ENCODE measurements at places on chromosomes 7 and 10.

DNA sequence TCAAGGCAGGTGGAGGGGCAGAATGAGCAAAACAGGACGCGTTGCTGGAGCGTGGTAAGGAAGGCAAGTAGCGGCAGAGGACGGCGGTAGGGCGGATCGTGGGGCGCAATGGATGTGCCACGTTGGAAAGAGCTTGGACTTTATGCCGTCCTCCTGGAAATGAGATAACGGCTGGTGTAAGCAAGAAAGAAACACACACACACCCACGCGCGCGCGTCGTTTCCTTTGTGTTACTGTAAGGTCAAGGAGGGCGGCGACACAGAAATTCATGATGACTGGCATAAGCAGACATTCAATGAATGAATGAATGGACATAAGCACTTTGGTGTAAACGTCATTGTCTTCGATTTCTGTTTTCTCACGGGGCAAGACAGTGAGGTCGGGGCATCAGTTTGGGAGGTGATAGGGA is 683 bp upstream of the ENTPD7 start:
- peak; percentile 28 for DNase-seq

GRCh38 chr10:86086418-86086817 is 280.2 kb downstream of the GRID1 start:
- DNase-seq, result no peak

DNA sequence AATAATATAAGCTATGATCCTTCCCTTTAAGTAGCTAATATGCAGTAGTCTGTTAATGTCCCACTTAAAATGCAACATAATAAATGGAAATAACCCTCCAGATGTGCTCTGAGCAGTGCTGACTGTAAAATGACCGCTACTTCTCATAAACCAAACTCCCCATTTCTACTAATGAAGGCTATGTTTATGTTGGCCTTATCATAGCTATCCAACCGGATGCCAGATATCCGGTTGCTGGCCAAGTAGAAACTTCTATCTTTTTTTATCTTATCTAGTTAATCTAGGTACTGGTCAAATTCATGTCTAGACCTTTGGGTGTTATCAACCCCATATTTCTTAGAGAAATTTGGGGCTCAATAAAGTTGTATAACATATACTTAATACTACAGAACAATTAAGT is 56.6 kb downstream of the CHRM2 start:
- no peak for DNase-seq

DNA sequence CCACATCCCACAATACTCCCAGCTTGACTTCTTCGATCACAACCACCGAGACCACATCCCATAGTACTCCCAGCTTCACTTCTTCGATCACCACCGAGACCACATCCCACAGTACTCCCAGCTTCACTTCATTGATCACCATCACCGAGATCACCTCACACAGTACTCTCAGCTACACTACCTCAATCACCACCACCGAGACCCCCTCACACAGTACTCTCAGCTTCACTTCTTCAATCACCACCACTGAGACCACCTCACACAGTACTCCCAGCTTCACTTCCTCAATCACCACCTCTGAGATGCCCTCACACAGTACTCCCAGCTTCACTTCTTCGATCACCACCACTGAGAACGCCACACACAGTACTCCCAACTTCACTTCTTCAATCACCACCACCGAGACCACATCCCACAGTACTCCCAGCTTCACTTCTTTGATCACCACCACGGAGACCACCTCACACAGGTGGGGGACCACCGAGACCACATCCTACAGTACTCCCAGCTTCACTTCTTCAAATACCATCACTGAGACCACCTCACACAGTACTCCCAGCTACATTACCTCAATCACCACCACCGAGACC is 8.6 kb downstream of the MUC3A start:
- DNase-seq, result no peak

DNA sequence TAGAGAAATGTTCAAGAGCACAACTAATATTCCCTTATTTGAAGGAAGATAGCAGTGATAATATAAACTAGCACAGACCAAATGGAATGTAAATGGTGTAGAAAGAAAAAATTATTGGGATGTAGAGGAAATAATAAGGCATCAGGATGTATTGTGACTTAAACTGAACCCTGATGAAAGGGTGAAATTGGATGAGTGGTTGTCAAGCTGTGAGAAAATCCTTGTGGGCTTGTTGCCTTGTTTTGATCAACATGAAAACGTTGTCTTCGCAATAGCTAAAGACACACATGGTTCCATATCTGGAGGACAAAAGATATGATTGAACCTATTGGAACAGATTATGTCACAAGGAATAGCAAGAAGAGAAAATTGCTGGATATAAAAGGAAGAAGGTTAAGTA is 40.3 kb upstream of the CNTNAP2 start:
- no peak for DNase-seq

GRCh38 chr7:2522780-2523433 is 3.3 kb downstream of the LFNG start:
- DNase-seq, result no peak

- DNase-seq, result no peak
These were observed 48.4 kb downstream of the FGFBP3 start for GRCh38 chr10:91860885-91861284.

DNA sequence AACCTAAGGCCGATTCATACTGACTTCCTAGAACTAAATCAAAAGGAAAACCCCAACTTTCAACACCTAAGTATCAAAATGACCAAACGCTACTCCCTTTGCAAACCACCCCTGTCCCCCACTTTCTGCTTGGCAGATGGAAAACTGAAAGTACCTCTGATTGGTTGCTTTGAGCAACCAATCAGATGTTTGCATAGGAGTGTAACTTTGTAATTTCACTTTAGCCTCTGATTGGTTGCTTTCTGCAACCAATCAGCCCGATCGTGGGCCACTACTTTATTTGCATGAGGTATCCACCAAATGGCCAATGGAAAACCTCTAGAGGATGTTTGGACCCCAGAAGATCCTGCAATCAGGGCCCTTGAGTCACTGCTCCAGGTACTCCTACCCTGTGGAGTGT is 12.3 kb upstream of the SNX10 start:
- no peak for DNase-seq

DNA sequence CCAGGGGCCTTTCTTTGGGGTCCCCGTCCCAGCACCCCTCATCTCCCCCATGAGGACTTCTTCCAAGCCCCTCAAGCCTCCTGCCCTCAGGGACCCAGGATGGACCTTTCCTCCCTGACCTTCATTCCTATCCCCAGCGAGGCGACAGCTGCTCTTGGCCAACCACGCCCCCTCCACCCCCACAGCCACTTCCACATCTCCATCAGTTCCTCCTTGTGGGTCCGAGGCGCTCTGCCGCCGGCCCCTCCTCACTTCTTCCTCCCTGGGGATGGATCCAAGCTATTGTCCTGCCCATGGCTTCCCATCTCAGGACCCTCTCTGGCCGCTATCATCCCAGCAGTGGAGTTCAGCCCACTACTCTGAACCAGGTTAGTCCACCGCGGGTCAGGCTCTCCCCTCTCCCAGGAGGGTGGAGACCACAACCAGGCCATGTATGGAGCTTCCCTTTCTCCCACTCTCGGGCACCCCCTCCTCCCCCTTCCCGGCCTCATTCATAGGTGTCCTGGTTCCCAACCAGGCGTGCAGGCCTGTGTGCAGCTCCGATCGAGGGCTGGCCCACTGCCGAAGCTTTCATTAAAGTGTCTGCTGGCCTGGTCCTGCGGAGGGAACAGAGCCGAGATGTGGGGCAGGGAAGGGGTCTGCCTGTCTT is 1.7 kb upstream of the SH2B2 start:
- no peak for DNase-seq

DNA sequence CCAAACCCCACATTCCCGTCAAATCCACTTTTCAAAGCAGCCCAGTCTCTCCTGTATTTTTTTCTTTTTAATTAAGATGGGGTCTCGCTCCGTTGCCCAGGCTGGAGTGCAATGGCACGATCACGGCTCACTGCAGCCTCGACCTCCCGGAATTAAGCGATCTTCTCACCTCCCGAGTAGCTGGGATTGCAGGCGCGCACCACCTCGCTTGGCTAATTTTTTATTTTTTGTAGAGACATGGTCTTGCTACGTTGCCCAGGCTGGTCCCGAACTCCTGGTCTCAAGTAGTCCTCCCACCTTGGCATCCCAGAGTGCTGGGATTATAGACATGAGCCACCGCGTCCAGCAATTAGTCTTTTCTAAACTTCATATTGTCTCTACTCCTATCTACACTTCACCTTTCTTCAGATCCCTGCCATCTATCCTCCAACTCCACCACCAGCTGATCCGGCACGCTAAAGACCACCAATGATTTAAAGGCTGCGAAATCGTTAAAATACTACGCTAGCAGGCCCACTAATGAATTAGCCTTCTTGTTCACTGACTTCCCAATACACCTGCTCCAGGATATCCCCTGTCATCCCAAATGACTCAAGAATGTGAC is 525 bp upstream of the CHUK start:
- DNase-seq, result no peak

GRCh38 chr10:69723653-69724052 is 78.1 kb upstream of the COL13A1 start:
- no peak for DNase-seq

DNA sequence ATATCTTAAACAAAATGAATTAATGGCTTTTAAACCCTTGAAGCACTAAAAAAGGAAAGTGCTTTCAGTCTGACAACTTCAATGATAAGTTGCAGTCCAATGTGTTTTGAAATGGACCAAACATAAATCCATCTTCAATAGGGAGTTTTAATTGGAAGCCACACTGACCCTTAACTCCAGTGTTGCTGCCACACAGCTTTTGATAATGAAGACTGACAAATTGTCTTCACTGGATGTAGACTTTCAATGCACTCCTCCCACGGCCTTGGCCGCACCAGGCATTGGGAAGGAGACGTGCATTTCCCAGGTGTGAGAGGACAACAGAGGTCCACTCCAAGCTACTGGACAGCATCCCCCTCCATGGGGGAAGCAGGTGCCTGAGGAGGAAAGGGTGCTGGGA is 159.0 kb upstream of the NRP1 start:
- no peak for DNase-seq

DNA sequence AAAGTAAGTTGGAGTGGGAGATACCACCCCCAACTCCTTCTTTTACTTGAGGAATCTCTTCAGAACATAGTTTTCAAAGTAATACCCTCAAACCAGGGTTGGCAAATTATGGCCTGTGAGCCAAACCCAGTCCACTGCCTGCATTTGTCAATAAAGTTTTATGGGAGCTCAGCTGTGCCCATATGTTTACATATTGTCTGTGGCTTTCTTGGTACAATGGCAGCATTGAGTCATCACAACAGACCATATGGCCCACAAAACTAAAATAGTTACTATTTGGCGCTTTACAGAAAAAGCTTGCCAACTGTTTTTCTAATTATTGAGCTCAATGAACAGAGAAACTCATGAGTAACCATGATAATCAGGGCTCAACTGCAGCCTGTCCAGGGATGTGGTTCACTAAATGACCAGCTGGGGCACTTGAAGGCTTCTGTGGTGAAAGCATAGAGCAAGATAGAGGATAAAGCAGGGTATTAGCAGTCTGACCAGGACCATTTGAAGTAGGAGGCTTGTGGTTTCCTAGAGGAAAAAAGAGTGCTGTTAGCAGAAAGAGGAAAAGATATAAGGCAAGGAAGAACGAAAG is 196.0 kb upstream of the GRB10 start:
- DNase-seq, result no peak

DNA sequence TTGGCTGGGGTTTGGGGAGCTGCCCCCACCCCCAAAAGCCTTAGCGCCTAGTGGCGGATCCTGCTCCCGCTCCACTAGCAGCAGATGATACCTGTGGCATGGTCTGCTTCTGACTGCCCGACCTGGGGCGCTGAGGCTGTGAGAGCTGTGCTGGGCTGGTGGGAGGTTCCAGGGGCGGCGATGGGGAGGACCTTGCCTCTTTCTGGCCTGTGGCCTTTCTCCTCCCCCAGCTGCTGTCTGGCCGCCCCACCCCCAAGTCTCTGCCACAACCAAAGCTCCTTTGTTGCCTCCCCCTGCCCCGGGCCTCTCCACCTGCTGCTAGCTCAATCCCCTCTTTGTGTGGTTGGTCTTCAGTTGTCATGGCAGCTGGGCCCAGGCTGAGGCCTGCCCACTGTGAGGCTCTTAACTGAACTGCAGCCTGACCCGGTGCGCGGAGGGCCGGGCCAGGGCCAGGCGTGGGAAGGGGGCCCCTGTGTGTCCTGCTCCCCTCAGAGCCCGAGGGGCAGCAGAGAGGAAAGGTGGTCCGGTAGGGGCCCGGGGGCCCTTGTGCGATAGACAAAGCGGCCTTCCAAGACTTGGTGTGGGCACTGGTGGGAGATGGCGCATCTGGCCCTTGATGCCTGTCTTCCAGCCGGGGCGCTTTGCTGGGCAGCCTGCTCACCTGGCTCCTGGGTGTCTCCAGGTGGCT is 4.7 kb downstream of the ZNF775 start:
- no peak for DNase-seq

- no peak for DNase-seq
These were observed 24.4 kb upstream of the VSIR start for GRCh38 chr10:71797533-71798307.

- no peak for DNase-seq
These were observed 16.4 kb upstream of the RNF148 start for GRCh38 chr7:122719010-122719578.

DNA sequence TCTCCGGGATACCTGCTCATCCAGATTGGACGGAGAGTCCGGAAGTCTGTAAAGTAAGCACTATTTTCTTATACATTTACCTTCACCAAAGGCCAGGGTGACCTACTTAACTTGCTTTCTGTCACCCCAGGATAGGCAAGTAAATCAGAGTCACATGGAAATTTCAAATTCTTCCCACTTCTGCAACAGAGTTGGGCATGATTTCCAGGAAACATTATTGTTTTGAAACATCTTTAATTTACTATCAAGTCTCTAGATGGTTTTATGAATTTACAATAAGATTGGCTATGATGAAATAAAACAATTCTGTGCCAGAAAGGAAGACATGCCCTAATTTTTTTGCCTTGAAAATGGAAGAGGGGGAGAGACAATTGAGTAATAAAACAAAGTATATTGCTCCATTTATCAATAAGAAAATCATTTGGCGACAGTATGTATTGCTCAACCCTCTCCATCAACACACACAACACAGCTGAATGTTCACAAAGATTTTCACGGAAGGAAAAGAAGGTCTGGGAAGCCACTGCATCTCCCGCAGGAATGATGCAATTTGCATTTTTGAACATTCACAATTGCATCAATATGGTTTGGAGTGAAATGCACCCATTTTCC is 702.8 kb downstream of the PARD3 start:
- DNase-seq, result no peak

GRCh38 chr7:25329815-25330214 is 101.5 kb upstream of the NPVF start:
- DNase-seq, result no peak

DNA sequence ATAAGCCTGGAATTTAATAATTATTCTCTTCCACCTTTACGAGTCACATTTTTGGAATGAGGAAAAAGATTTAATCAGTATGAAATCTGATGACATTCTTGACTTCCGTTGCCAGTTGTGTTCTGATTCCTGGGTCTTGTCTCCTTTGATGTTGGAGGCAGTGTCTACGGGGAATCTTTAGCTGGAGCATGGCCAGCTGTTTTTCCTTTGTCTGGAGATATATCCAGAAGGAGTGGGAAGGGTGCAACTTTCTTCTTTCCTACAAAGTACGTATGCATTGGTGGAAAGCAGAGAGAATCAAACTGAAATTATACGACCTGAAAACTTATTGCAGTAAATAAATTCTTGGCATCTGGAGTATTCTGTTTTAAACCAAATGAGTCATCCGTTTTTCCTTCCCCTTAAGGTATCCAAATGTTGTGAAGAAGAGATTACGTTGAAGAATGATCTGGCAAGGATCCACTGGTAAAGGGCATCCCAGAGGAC is 6.9 kb upstream of the GNG11 start:
- no peak for DNase-seq

Measured in stimulated activated CD8-positive, alpha-beta memory T cell treated with anti-CD3 and anti-CD28 coated beads, Interleukin-4, amount 100 ng/mL, for 4 hours (primary cell).